Fibroblast of gingiva (primary cell): ENCODE measurements at places on chromosomes 16 and 17.

- peak; percentile 58 for DNase-seq
Observed at GRCh38 chr16:24975428-24975889, 39.7 kb downstream of the ARHGAP17 start.

GRCh38 chr17:68505951-68506350, 6.3 kb upstream of the PRKAR1A start:
- DNase-seq = no peak

GRCh38 chr16:70553645-70554044, 30.0 kb downstream of the SF3B3 start:
- peak; percentile 91 for DNase-seq

DNA sequence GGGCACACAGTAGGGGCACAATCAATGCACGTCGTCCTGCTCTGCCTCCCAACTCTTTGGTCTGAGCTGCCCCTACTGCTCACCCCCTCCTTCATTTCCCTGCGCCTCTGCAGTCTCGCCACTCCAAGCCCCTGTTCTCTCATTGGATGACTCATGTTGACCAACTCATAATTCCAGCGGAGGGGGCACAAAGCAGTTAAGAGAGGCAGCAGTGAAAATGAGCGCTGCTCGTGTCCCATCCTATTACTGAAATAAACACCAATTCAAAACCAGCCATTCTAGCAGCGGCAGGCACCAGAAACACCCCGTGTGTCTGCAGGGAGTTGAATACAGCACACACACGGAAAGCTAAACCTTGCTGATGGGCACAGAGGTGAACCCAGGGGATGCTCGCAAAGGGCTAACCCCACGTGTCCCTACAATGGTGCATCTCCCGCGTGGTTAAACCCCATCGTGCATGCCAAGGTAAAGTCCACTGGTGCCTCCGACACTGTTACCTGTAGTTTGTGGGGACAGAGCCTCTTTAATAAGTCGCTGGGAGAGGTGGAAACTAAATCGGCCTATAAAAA, 310.4 kb downstream of the XYLT1 start:
- DNase-seq = no peak

DNA sequence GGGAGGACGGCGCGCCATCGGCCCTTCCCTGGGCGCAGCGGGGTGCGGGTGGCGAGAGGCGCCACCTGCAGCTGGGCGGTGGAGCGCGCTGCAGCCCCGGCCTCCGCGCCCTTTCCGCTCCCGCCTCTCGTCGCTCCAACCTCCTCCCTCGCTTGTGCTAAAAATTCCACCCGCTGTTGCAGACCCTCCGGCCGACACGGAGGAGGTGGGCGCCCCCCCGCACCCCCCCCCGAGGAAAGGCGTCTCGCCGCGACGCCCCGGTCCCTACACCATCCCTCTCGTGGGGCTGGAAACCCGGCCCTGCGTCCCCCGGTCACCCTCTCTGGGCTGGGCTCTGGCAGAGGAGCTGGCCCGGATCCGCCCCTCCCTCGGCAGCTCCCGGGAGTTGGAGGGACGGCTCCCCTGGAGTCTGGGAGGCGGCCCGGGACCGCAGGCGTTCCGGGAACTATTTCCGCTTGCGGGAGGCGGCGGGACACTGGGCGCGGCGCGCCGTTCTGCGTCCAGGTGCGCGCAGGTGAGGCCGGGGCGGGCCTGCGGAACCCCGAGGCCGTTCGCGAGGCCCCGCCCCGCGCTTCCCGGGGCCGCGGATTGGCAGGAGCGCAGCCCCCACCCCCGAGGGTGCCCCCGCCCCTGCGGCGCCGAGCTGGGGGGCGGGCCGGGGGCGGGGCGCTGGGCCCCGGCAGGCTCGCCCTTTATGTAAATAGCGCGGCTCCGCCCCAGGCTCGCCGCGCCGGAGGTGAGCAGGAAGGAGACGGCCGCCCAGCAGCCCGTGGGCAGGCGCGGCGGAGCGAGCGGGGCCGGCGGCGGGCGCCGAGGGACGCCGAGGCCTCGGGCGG, at the start of gene LLGL2:
LLGL2 (plus strand) TSS at position 728 of the 836 bp plus-strand sequence. CDS start 17,730 bp downstream, outside the sequence.
- no peak for DNase-seq

- DNase-seq = no peak
Observed at GRCh38 chr17:53942436-53942835, 119.7 kb downstream of the KIF2B start.

DNA sequence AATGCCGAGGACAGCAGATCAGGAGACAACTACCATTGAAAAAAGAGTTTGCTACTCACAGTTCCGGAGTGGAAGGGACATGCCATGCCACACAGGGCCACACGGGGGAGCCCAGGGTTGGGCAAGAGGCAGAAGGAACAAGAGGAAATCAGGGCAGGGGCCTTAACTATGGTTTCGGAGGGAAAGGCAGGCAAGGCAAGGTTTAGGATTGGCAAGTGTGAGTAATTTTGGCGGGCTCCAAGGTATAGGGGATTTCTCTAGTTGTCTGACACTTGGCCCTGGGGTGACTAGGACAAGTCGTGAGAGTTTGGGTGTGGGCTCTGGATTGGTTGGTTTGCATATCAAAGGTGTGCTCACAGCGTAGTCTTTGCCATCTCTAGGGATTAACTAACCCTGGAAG, 27.0 kb upstream of the NTN1 start:
- DNase-seq = peak; percentile 32

- no peak for DNase-seq
Observed at GRCh38 chr17:79625706-79626105, 14.9 kb upstream of the RBFOX3 start.

GRCh38 chr16:4663777-4664465, 29.4 kb upstream of the NUDT16L1 start:
- DNase-seq = no peak

- DNase-seq = no peak
Observed at GRCh38 chr17:27049104-27049784, 244.7 kb upstream of the WSB1 start.

- no peak for DNase-seq
Observed at GRCh38 chr17:45740553-45741330, 43.4 kb upstream of the CRHR1 start.

GRCh38 chr17:80615376-80615775, 70.7 kb downstream of the RPTOR start:
- DNase-seq = no peak

DNA sequence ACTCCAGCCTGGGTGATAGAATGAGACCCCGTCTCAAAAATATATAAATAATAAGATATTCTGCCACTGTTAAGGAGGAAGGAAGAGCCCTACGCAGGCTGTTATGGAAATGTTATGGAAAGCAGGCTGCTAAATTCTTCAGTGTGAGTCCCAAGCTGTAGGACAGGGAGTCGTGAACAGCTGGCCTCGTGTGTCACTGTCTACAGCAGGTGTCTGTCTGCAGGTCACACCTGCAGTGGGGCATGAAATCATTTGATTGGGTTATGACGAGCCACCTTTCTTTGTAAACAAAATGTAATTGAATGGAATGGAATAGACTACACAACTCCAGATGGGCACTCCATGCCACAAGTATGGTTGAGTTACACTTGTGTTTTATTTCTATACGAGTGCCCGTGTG, 15.6 kb upstream of the LITAF start:
- no peak for DNase-seq

GRCh38 chr16:1182316-1182671, 29.4 kb downstream of the CACNA1H start:
- DNase-seq = peak; percentile 8

- no peak for DNase-seq
Observed at GRCh38 chr16:26019381-26020242, 327.9 kb downstream of the HS3ST4 start.

GRCh38 chr17:10286324-10286723, 86.5 kb downstream of the MYH13 start:
- DNase-seq = no peak

DNA sequence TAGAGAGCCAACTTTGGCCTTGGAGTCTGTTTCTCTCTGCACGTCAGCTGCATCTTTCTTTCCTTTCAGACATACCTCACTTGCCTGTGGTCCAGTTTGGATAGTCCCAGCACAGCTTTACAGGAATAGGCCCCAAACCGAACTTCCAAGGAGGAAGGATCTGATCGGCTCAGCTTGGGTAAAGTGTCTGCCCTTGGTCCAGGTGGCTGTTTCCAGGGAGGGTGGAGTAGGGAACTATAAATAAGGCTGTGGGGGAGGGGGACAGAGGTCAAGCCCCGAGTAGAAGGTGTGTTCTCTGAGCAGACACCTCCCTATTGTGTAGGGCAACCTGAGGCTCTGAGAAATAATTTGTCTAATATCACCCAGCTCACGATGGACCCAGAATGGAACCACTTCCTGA, 29.2 kb upstream of the NKD1 start:
- no peak for DNase-seq

DNA sequence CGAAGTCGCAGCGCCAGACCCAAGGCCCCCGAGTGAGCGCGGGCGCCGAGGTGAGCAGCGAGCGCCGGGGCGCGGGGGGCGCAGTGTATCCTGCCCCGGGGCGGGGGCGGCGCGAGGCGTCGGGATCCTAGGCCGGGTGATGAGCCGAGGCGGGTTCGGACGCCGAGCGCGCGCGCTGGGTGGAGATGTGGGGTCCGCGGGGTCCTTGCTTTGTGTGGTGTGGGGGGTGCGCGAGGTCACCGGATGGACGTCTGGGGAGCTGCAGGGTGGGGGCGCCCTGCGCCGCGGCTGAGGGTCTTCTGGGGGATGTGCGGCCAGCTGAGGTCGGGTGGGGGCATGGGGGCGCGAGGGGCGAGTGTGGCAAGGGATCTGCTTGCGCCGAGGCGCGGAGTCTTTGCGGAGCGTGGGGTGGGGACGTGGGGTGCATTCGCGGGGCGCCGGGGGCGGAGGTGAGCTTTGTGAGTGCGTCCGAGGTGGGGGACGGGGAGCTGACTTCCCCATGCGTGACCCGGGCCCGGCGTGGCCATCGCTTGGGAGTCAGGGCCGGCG, 560 bp downstream of the RAI1 start:
- DNase-seq = peak; percentile 15

DNA sequence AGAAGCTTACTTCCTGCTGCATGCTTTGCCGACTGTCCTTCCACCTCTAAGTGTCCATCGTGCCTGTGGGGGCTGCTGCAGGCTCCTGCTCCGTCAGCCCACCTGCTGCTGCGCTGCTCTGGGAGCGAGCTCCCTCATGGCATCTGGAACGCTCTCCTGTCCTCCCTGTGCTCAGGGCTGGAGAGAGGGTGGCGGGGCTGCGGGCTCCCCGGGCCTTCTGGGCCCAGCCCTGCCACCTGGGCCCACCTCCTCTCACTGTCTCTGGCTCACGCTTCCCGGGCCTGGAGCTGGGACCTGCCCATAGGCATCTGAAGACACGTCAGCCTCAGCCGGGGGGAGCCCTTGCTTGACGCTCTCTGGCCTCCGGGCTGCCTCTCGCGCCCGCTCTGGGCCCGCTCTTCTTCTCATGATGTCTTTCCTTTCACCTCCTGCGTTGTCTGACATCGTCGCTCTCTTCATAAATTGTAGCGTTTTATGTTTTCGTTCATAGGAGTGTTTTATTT, 27.0 kb downstream of the NME3 start:
- no peak for DNase-seq

DNA sequence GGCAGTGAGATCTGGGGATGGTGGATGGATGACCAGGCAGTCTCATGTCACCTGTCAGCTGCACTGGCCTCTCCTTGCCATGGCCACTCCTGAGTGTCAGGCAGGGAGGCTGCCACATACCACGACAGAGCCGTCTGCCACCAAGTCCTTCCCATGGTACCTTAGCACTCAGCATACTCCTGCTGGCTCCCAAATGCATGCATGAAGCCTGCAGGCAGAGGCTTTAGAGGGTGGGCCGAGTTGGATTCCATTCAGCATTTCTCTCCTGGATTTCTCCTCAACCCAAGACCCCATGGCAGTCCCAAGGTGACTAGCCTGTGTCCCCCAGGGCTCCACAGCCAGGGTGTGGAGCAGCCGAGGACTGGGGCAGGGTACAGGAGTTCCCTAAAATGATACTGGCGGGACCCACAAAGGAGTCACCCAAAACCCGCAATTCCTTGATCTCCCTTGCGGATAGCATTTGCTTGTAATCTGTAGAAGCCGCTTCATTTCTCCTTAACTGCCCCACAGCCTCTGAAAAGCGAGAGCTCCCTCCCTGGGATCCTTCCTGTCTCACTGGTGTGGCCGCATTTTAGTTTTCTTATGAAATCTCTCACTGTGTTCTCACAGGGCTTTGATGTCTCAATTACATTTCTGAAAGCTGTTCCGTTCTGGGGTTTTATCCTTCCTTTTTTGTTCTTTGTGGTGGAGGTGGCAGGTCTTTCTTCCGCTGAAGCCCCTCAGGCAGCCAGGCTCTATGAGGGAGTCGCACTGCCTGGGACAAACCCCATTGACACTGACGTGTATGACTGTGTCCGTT, 141.4 kb downstream of the SOCS1 start:
- DNase-seq = no peak

- DNase-seq = peak; percentile 87
Observed at GRCh38 chr17:2085648-2085949, 30.7 kb downstream of the HIC1 start.

DNA sequence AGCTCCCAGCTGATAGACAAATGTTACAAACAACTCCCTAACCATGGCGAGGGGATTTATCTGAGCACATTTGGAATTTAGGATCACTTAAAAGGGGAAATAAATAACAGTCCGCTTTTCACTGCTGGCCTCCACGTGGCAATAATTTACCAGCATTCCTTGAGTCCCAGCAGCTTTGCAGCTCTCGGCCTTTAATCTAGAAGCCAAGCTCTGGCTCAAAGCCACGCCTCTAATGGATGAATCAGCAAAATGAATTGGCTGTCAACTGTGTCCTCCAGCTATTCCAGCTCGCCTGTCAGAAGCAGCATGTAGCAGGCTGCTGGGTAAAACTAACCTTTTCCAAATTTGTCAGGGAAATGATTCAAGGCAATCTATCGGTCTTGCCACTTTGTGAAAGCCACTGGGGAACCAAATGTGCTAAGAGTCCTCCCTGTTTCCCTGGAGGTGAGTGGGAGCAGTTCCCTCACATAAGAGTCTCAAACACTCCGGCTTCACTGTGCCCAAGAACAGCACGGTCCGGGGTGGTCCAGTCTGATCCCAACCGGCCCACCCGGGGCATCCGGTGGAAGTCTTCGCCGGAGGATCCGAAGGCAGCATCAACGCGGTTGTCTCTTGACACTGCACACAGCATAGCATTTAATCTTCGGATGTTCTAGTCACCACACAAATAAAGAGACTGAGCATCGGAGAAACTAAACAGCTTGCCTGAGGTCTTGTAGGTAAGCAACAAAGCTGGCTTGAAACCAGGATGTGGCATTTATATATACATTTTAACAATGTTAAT, 143.3 kb downstream of the PARN start:
- DNase-seq = peak; percentile 94

DNA sequence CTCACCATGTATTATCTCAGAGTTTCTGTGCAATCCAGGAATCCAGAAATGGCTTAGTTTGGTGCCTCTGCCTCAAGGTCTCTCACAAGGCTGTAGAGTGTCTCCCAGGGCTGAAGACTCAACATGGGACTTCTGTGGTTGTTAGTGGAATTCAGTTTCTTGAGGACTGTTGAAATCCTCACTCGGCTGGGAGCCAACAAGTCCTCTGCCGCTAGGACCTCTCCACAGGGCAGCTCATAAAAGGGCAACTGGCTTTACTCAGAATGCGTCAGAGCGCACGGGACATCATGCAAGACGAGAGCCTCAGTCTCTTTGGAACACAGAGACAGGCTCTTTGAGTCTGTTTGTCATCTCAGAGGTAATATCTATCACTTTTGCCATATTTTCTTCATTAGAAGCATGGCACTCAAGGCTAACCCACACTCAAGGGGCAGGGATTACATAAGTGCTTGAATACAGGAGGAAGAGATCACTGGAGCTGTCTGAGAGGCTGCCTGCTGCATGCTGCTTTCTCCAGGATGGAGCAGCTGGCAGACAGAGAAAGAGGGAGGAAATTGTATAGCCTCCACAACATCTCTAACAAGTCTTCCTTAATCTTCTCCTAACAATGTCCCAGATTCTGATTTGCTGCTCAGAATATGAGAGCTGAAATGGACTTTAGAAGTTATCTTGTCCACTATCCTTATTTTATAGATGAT, 97.5 kb upstream of the ASIC2 start:
- no peak for DNase-seq

- DNase-seq = no peak
Observed at GRCh38 chr16:87854053-87854906, 15.0 kb downstream of the SLC7A5 start.
